ENCODE measurements at places on chromosomes 3 and 15.

- no peak for DNase-seq
Observed at GRCh38 chr3:76096036-76096435, 310.7 kb upstream of the ZNF717 start.

GRCh38 chr3:195172896-195173295 is 98.1 kb downstream of the XXYLT1 start:
- no peak for DNase-seq

- DNase-seq = no peak
Observed at GRCh38 chr3:117184574-117184973, 475.0 kb downstream of the TUSC7 start.

DNA sequence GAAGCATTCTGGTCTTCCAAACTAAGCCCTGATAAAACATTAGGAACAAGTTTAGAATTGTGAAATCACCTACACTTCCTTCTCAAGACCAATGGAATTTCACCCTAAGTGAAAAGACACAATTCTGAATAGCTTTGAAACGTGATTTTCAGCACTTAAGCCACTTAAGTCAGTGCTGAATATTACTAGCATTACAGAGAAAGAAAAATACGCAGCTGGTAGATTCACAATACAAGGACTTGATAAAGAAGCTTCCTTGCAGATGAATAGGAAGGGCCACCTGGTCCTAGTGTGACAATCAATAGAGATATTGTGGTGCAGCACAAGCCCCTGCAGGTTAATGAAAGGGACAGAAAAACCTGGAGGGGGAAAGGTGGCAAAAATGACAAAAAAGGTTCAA is 353.1 kb upstream of the ALCAM start:
- no peak for DNase-seq

- DNase-seq = no peak
Observed at GRCh38 chr3:119809249-119810017, 27.5 kb downstream of the NR1I2 start.

DNA sequence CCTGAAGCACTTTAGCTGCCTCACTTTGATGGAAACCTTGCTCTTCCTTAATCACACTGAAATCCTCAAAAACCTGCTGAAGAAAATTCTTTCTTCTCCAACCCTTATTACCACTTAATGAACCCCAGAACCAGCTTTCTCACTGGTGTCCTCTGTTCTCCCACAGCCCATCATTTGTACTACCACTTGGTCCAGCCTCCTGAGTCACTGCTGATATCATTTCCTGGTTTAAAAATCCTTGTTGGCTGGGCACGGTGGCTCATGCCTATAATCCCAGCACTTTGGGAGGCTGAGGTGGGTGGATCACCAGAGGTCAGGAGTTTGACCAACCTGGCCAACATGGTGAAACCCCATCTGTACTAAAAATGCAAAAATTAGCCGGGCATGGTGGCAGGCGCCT is 418.6 kb upstream of the KCNMB2 start:
- no peak for DNase-seq

- DNase-seq = no peak
Observed at GRCh38 chr3:54599716-54600115, 328.1 kb downstream of the LRTM1 start.

GRCh38 chr3:39135170-39135805 is 18.1 kb downstream of the CSRNP1 start:
- DNase-seq = no peak
